ENCODE measurements at places on chromosomes 2 and 18.

DNA sequence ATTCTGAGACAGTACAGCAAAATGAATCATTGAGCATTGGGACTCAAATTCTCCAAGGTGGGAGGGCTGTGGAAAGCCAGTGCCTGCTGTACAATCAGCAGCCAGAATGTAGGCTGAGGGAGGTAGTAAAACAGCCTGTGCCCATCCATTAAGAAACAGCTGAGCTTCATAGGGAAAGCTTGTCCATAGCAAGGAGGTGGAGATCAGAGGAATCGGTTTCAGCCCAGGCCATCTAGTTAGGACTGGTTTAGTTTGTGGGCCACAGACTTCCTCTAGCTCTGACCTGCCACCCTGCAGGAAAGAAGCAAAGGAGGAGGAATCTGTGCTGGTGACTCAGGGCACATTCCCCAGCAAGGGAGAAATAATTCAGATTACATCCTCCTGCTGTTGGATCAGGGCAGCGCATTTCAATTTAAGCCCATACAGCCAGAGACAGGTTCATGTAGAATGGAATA lies 333.4 kb downstream of the SETBP1 start:
- DNase-seq, result no peak

DNA sequence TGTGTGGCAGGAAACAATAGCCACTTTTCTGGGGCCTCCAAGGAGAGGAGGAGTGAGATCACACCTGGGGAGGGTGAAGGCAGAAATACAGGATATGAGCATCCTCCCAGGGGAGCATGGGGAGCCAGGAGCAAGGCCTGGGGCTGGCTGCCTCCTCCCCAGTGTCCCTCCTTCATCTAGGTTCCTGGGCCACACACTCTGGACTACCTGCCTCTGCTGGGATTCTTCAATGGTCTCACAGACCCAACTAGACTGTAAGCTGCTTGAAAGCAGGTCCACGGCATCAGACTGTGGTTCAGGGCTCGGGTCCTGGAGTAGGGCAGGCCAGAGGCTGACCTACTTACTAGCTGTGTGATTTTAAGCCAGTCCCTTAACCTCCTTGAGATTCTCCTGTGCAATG lies 94.0 kb downstream of the MCFD2 start:
- no peak for DNase-seq

DNA sequence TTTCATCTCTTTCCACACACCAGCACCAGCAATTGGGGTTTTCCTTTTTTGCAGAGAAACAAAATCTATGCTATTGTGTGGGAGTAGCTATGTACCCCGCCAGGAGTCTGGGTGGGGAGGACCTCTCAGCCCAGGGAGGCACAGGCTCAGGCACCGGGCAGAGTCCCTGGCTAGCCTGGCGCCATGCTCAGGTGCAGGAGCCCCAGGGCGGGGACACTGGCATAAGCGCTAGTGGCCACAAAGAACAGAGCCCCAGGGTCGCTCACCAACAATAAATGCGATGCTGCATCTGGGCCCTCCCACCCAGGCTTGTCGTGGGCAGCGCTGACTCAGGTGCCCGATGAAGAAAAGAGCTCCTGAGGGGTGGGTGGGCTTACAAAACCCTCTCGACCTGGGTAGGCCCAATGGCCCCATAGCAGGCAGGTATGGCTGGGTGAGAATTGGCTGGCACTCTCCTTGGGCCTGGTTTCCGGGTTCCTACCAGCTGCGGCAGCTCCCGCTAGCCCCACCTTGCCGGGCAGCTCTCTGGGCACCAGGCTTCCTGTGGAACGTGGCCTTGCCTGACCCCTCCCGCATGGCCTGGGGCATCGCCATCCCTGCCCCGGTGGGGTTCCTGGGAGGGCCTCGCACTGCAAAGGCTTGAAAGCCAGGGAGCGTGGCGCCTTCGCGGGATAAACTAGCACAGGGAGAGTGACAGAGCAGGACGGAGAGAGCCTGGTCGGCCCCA lies 31.8 kb upstream of the COL6A3 start:
- DNase-seq, result no peak

DNA sequence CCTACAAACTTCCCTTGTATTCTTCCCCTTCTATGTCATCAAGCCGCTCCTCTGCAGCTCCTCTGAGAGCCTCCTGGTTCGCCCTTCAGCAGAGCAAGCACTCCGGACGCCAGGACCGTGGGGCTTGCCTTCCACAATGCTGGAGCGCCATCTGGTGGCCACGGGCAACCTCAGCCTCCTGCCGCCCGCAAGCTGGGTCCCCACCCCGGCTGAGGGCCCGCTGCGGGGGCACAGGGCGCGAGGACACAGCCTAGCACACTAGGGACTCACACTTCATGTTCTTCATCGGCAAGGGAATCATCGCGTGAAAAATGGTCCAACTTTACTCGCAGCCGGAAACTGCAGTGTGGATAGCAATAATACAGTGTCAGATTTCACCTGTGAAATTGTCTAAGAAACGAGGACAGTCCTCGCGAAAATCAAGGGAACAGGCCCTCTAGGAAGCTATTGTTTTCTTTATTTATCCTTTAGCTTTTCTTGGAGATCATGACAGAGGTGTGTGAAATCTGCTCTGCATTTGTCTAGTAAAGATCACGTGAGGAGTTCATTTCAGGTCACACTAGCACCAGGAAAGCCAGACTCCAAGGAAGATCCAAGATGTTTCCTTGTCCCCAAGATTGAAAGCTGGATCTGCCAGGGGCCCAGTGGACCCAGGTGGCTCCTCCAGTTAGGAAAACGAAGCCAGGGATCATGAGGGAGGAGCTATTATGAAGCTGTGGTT lies 5.8 kb downstream of the PRLH start:
- DNase-seq, result peak; percentile 73

GRCh38 chr18:50559752-50560680 lies at the start of gene MAPK4:
Gene MAPK4, plus strand, starts transcription at chr18:50560087. Its CDS starts 103,872 bp downstream, at chr18:50663959.
- DNase-seq, result no peak

- no peak for DNase-seq
These were observed 98.6 kb upstream of the NCK2 start for GRCh38 chr2:105645938-105646773.

GRCh38 chr2:195489101-195489500 lies 167.9 kb upstream of the SLC39A10 start:
- DNase-seq, result no peak

GRCh38 chr18:13710414-13710831 lies 15.9 kb downstream of the FAM210A start:
- no peak for DNase-seq

- no peak for DNase-seq
These were observed 93.4 kb downstream of the SLC5A7 start for GRCh38 chr2:108079736-108080135.

- no peak for DNase-seq
These were observed 312.3 kb upstream of the KCNJ3 start for GRCh38 chr2:154386186-154386585.

DNA sequence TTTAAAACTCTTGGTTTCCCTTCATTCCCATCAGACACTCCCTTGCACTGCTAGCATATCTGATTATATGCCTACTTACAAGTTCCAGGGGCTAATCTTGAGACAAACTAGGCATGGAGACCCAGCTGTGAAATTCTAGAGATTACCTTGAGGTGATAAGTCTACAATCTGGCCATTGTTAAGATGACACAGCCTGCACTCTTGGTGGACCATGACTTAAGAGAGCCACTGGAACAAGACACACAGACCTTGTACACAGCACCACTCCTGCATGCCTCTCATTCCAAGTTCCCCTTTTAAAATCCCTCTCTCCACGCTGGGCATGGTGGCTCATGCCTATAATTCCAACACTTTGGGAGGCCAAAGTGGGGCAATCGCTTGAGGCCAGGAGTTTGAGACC lies 387.2 kb upstream of the DCC start:
- no peak for DNase-seq

DNA sequence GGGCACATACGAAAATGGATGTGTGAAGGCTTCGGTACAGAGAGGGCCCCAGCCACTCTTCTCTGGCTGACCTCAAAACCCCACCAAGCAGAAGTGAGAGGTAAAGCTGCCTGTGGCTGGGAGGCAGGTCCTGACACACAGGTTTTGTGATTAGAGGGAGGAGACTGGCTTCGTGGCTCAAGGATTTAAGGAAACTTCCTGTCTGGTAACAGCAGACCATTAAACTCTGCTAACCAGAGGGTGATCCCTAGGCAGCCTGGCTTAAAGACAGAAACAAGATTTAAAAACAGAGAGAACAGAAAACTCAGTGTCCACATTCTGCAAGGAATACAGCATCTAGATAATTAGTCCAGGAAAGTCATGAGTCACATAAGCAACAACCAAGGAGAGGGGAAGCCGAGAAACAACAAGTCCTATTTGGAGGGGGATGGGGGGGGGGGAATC lies 101.9 kb downstream of the NFATC1 start:
- DNase-seq, result no peak

DNA sequence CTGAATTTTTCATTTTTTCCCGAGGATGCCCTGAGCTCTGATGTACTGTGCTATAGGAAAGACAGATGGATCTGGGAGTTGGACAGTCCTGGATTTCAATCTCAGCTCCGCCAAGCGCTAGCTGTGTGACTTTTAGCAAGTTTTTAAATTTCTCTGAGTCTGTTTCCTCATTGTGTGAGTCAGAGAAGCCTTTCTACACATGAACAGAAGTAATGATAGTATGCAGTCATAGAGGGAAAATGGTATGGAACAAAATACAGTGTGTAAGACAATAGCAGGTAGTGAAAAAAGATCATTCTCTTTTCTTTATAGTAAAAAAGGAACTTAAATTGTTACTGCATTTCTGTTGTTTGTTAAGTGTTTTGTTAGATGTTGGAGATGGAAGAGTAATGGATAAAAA lies 52.4 kb upstream of the PPM1B start:
- no peak for DNase-seq

DNA sequence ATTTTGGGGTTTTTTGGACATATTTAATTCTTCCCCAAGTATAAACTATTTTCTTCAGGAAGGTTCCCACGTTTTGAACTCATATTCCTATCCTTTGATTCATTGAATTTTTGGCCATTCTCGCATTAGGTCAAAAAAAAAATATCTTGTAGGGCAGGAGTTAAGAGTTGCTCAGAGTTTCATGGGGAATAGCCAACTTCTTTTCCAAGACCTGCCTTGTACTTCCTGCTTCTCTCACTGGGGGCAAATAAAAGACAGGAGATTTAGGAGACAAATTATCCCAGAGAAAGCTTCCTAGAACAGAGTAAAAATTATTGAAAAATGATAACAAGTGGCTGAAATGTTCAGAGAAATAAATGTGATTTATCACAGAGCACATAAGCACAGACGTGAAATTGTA lies 55.2 kb upstream of the BCL11A start:
- no peak for DNase-seq

DNA sequence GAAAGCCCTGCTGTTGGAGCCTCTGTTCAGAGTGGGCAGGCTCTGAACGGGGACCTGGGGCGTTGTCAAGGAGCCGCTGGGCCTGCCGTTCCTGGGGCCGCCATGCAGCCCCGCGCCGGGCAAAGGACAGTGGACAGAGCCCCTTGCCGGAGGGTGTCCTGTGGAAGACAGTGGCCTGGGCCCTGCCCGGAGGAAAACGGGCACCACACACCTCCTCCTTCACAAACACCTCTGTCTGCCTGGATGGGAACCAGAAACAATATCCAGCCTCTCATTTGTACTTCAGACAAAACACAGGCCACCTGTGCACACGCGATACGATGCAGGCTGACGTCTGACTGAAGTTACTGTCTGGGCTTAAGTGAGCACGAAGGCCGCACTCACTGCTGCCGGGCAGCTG lies 233.7 kb downstream of the TWIST2 start:
- DNase-seq, result no peak

- no peak for DNase-seq
These were observed 82.1 kb downstream of the ACTR2 start for GRCh38 chr2:65309699-65310098.

GRCh38 chr2:200756618-200757321 lies 54.9 kb upstream of the BZW1 start:
- no peak for DNase-seq

GRCh38 chr18:4842751-4843150 lies 354.3 kb downstream of the AKAIN1 start:
- DNase-seq, result no peak

DNA sequence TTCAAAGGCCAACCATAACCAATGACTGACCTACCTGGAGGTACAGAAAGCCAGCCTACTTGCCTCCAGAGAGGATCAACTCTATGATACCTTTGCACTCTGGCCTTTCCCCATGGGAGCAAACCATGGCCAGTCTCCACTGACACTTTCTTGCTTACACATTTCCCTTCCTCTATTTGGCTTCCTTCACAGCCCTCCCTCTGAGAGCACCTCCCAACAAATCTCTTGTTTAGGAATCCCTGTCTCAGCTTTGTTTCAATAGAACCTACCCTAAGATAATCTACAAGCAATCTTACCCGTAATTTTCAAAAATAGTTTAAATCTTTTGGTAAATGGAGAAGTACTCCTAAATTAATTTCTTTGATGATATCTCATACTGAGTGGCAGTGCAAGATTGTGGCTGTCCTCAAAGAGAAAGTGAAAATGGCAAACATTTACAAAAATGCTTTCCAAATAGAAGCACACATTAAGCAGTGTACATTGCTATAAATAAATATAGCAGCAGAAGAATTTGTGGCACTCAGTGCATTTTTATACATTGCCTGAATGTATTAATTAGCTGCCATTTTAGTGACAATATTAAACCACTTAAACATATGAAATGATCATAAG lies 140.6 kb downstream of the CCDC148 start:
- no peak for DNase-seq

GRCh38 chr2:54903736-54904554 lies 146.3 kb downstream of the RTN4 start:
- DNase-seq, result no peak

DNA sequence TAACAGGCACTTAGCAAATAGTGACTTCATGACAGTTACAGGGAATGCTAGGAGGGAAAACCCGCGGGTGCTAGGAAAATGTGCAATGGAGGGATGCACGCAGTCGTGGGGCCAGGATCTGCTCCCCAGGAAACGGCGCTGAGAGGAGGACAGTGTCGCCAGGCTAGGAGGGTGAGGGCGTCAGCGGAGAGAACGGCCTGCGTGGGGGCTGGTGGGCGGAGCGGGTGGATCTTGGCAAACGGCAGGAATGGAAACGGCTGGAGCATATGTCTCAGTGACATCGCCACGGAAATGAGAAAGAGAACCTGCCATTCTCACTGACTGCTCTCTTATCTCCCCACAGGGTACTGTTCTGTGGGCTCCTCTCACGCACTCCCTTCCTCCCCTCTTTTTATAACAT lies 478.5 kb upstream of the ID2 start:
- no peak for DNase-seq

GRCh38 chr2:159793326-159793725 lies 4.7 kb downstream of the CD302 start:
- DNase-seq, result no peak

DNA sequence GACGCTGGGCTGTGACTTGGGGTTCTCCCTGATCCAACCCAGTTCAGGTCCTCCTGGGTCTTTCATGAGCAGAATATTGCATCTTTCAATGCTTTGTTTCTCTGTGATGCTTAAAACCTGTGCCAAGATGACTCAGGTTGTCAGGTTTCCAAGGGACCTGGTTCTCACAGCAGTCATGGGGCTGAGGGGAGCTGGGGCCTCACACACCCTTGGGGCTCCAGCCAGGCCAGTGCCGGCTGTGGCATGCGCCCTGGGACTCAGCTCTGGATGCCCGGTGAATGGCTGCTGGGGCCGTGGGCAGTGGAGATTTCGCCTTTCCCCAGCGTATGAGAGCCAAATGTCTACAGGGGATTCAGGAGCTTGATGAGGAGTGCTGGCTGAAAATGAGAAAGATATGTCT lies 29.6 kb downstream of the EDAR start:
- DNase-seq, result no peak

All from hematopoietic multipotent progenitor cell treated with erythropoietin and hydrocortisone succinate and interleukin-3 and kit ligand, for 15 days (in vitro differentiated cells).